ENCODE measurements at places on chromosomes 13 and 19. TPM values are rescaled to one million over a fixed set of nuclear protein-coding genes. Genes with fewer than 3 reads are reported as not detected.

ZNF497 gene
- 0.87 TPM for total RNA-seq

DNA sequence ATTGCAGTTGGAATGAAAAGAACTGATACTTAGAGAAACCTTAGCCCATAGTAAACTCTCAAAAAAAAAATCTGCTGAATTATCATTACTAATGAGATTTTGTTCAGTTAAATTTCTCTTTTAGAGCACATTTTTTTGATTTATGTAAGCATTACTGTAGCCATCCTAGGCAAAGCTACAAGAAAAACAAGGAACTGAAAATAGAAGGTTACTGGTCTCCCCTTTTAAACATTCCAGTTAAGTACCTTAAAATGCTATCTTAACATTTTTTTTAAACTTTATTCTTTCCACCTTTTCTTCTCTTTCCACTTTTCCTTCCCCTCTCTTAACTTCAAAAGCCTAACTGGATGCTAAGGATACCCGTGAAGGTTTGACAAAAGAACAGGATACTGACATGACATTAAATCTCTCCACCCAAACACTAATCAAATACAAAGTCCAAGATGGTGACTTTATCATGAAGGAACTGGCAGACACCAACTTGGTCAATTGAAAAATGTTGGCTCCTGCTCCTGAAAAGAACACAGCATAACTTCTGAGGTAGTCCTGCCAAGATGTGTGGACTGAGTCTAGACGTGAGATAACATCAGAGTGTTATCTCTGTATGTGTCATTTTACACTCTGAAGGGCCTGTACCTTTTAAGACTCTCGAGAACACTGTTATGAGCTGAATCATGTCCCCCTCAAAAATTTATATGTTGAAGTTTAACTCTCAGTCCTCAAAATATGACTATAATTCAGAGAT, 29.5 kb upstream of the SACS start:
- no peaks in the 10 kb centered on the region for H3K36me3 ChIP-seq
- no peak overlapping the region for H3K4me3 ChIP-seq
- no peaks in the 10 kb centered on the region for H3K27me3 ChIP-seq
- peaks cover 5% of the 10 kb centered on the region for H3K4me1 ChIP-seq
- DNase-seq: no peak

DNA sequence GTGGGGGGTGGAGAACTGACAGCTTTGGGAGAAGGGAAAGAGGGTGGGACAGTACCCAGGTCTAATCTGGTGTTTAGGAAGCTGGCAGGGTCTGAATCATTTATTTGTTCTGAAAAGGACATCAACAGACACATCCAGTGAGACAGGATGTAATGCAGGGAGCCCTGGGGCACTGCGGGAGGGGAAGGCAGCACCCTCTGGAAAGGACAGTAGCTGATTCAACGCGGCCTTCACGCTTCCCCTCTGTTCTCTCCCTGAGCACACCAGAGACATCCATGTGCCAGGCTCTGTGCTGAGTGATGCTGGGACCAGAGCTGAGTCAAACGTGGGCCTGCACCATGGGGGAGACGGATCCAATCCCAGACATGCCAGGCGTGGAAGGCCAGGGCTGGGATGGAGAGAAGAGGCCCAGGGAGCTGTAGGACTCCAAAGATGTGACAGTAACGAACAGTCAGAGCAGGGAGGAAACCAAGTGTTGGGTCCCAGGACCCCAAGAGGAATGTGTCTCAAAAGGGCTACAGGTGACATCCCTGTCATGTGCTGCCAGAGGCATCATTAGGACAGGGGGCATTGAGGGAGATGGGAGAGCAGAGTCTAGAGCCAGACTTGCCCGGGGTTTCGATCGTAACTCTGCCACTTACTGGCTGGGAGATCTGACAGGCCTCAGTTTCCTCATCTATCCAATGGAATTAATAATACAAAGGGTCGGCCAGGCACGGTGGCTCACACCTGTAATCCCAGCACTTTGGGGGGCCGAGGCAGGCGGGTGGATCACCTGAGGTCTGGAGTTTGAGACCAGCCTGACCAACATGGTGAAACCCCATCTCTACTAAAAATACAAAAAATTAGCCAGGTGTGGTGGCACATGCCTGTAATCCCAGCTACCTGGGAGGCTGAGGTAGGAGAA, 1.7 kb downstream of the ETFB start:
- no peak for DNase-seq
- H3K4me1 ChIP-seq: no peaks in the 10 kb centered on the region
- H3K27me3 ChIP-seq: no peaks in the 10 kb centered on the region
- H3K36me3 ChIP-seq: no peaks in the 10 kb centered on the region

MEDAG gene
- 188 TPM for total RNA-seq

DNA sequence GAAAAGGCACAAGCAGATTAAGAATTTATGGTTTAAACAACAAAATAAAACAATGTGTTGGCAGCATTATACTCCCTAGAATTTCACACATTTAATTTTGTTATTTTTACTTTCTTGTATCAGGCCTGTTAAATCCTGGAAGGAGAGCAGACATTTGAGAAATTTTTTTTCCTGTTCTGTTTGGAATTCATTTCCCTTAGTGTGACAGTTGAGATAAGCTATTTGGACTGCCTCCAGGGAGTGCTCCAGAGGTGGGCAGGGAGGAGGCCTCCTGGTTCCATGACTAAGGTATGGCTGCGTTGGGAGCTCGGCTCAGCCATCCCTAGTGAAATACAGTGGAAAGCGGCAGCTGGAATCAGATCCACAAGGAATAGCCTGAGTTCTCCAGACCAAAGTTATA, 185.7 kb downstream of the KCNRG start:
- no peaks in the 10 kb centered on the region for H3K4me1 ChIP-seq
- H3K36me3 ChIP-seq: no peaks in the 10 kb centered on the region

BIVM gene
- 15.6 TPM for total RNA-seq

ZNF534 gene
- total RNA-seq: not detected

GRCh38 chr13:109198585-109198984, 569.2 kb downstream of the MYO16 start:
- DNase-seq: no peak
- no peak overlapping the region for H3K4me3 ChIP-seq
- H3K27ac ChIP-seq: no peak overlapping the region
- no peaks in the 10 kb centered on the region for H3K27me3 ChIP-seq
- H3K4me1 ChIP-seq: no peaks in the 10 kb centered on the region

JOSD2 gene
- 34.2 TPM for total RNA-seq

- H3K4me3 ChIP-seq: no peak overlapping the region
- DNase-seq: no peak
- H3K27me3 ChIP-seq: no peaks in the 10 kb centered on the region
- H3K4me1 ChIP-seq: no peaks in the 10 kb centered on the region
Measured at GRCh38 chr13:103812971-103813370, 746.8 kb upstream of the SLC10A2 start.

- no peaks in the 10 kb centered on the region for H3K4me1 ChIP-seq
- no peak overlapping the region for H3K27ac ChIP-seq
- no peaks in the 10 kb centered on the region for H3K36me3 ChIP-seq
- DNase-seq: no peak
- no peak overlapping the region for H3K4me3 ChIP-seq
Measured at GRCh38 chr13:98214008-98214643, 37.1 kb upstream of the RNF113B start.

TMEM150B gene
- total RNA-seq: 2.9 TPM

DNA sequence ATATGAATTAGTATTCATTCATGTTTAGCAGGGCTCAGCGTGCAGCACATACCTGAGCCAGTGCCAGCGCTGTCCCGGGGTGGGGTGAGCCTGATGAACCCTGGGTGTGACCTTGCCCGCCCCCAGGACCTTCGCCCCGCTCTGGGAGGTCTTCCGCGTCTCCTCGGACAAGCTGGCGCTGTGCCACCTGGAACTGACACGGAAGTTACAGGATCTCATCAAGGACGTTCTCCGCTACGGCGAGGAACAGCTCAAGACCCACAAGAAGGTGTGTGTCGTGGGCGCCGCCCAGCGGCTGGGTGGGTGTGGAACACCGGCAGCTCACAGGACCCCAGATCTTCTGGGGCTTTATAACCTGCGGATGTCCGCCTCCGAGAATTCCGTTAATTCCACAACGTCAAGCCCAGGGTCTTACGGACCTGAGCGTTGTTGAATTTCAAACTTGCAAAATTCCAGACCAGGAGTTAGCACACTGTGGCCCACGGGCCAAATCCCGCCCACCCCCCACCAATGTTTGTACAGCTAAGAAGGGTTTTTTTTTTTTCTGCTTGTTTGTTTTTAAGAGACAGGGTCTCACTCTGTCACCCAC, 15.4 kb downstream of the FCHO1 start:
- H3K27me3 ChIP-seq: no peaks in the 10 kb centered on the region

Data from aorta (tissue), 5 donors.